ENCODE measurements at places on chromosomes 11 and 22. TPM values are rescaled to one million over a fixed set of nuclear protein-coding genes. Genes with fewer than 3 reads are reported as not detected.

- no peak overlapping the region for H3K27ac ChIP-seq
- H3K4me1 ChIP-seq = no peaks in the 10 kb centered on the region
- H3K27me3 ChIP-seq = no peaks in the 10 kb centered on the region
These were observed 39.2 kb upstream of the HMGXB4 start for GRCh38 chr22:35218079-35218478.

GRCh38 chr11:74466916-74467885 is at the start of gene KCNE3:
TSS of gene KCNE3 (minus strand) at chr11:74467549. CDS start at chr11:74457563, 9,986 bp downstream.
- DNase-seq = no peak
- H3K4me3 ChIP-seq = no peak within 1 kb of the TSS
- H3K4me1 ChIP-seq = no peaks in the 10 kb centered on the region
- H3K27me3 ChIP-seq = no peaks in the 10 kb centered on the region

DNA sequence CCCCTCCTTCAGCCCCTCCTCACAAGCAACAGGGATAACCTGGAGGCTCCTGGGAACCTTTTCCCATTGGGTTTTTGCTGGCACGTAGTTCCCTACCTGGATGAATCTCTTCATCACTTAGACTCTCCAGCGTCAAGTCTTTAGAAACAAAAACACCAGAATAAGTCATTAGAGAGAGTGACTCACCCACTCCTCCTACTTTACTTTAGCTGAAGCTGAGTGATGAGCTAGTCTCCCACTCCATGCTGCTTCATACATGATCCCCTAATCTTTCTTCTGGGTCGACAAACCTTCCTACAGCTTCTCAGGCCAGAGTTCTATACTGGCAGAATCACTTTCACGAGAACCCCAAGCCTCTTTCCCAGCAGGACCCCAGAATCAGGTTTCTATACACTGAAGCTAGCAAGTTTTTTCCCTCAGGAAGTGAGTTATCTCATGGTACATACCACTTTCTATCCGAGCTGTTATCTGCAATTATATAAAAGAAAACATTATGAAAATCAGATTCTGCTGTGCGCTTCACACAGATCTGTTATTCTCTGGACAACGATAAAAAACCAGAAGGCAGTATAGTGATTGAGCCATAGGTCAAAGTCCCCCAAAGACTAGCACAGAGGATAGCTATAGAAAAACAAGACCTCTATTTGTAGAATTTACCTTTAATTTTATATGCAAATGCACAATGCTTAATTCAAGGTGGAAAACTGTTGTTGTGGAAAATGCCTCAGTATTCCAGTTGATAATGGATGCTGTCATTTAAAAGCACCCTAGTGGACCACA is 18.7 kb downstream of the DRICH1 start:
- H3K27me3 ChIP-seq = no peaks in the 10 kb centered on the region
- no peaks in the 10 kb centered on the region for H3K4me1 ChIP-seq
- no peak for DNase-seq

DNA sequence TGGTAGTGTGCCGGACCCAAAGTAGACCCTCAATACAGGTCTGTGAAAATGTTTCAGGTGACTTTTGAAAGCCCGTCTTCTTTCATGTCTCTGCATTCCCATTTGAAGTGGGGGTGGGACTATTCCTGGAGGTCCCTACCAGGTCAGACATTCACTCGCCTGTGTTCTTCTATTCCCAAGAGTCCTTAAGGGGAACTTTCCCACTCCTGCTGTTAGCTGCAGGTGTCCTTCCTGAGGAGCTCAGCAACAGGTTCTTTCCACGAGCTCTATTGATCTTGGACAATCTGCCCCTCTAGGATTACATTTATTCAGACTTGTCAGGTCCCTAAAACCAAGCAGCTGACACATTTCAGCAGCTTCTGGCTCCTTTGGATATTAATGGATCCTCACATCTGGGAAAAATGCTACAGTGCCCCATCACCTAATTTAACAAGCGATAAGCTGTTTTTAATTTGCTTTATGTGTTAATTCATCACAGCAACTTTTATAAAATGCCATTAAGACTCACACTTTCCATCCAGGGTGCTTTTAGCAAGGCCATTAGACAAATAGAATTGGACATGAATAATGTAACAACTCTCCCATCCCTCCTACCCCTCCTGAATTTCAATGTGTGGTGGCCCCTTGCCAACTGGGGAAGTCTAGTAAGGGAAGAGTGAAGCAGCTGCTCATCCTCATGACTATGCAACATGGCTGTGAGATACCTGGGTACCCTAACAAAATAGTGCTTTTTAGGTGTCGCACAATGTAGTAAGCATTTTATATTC is 259.5 kb upstream of the CCDC90B start:
- H3K4me3 ChIP-seq = no peak overlapping the region
- no peaks in the 10 kb centered on the region for H3K4me1 ChIP-seq
- H3K27me3 ChIP-seq = no peaks in the 10 kb centered on the region
- H3K36me3 ChIP-seq = no peaks in the 10 kb centered on the region
- H3K27ac ChIP-seq = no peak overlapping the region

- no peak for DNase-seq
- H3K36me3 ChIP-seq = no peaks in the 10 kb centered on the region
- no peak overlapping the region for H3K27ac ChIP-seq
- no peak overlapping the region for H3K4me3 ChIP-seq
- no peaks in the 10 kb centered on the region for H3K27me3 ChIP-seq
These were observed 56.8 kb downstream of the GUCY1A2 start for GRCh38 chr11:106961518-106961917.

DNA sequence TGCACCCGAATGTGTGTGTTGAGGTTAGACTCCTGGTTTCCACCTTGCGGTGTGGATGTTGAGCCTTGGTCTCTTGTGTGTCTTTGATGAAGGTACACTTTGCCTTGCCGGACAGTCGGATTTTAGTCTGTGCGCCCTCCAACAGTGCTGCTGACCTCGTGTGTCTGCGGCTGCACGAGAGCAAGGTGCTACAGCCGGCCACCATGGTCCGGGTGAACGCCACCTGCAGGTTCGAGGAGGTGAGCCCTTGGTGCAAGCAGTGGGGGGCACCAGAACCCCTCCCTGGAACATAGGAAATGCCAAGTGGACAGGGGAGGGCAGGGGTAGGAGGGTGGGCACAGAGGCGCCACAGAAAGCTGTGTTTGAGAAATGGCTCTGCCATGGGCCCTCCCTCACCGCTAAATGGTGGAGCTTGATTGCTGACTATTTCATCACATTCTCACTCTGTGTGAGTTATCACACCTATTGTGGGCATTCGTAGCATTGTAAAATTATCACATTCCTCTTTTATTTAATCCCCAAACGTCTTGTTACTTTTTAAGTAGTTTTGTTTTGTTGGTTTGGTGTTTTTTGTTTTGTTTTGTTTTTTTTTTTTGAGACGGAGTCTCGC is 26.4 kb upstream of the PANX2 start:
- no peaks in the 10 kb centered on the region for H3K27me3 ChIP-seq
- no peaks in the 10 kb centered on the region for H3K36me3 ChIP-seq
- peaks cover 3% of the 10 kb centered on the region for H3K4me1 ChIP-seq
- H3K4me3 ChIP-seq = no peak overlapping the region

DNA sequence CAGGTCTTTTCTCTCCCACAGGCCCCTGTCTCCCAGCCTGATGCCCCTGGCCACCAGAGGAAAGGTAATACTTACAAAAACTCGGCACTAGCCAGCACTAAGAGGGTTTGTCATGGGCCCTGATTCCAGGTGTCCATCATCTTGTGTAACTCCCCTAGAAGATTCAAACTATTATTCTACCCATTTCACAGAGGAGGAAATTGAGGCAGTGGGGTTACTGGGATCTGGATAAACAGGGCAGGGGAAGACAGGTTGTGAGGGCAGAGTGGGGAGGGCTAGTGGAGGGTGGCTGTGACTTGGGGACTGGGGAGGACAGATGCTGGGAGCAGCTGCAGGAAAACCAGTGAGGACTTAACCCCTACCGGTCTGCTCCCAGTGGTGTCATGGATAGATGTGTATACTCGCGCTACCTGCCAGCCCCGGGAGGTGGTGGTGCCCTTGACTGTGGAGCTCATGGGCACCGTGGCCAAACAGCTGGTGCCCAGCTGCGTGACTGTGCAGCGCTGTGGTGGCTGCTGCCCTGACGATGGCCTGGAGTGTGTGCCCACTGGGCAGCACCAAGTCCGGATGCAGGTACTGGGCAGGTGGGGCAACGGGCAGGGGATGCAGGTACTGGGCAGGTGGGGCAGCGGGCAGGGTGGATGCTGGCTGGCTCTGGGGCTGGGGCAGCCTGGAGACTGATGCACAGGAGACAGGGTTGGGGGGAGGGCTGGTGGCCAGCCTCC is 1.2 kb downstream of the VEGFB start:
- H3K27me3 ChIP-seq = no peaks in the 10 kb centered on the region
- peaks cover 36% of the 10 kb centered on the region for H3K4me1 ChIP-seq
- peak overlapping the region; percentile 63 for H3K4me3 ChIP-seq
- H3K27ac ChIP-seq = peak overlapping the region; percentile 65
- no peak for DNase-seq

DNA sequence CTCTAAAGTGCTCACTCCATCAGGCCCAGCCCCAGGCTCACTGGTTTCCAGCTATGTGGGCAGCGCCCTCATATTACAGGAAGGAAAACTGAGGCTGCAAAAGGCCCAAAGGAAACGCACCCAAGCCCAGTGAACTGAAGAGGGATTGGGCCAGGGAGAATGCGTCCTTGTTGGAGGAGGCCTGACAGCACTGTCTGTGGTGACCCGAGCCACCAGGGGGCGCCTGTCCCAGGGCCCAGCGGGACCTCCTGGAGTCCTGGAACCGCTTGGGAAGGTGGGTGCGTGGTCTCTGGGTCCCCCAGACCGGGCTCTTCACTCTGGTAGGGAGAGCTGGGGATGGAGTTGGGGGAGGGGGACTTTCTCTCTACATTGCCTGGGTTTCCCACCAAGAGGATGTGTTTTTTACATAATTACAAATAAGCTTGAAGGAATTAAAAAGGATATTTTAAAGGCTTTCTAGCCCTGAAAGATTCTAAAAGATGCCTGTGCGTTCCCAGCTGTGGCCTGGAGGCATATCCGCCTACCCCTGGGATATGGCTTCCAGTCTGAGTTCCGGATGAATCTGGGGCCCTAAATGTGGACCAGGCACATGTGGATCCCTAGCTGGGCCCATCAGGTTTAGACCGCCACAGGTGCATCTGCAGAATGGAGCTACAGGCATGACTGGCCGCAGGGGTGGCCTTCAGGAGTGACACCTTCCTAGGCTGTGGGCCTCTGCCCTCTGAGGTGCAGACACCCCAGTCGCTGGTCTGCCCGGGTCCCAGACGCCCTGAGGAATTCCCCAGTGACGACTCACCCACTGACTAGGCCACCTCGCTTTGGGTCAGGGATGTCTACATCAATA is 4.2 kb downstream of the SPI1 start:
- peaks cover 46% of the 10 kb centered on the region for H3K4me1 ChIP-seq
- H3K27ac ChIP-seq = peak overlapping the region; percentile 68
- peak; percentile 83 for DNase-seq
- no peak overlapping the region for H3K4me3 ChIP-seq

- DNase-seq = peak; percentile 90
- H3K4me3 ChIP-seq = no peak overlapping the region
- H3K27me3 ChIP-seq = no peaks in the 10 kb centered on the region
- peak overlapping the region; percentile 76 for H3K27ac ChIP-seq
These were observed 23.7 kb upstream of the BID start for GRCh38 chr22:17797721-17798559.

Gene P2RY2
- polyA plus RNA-seq = 0.13 TPM

Gene MPPED2
- polyA plus RNA-seq = 0.91 TPM

Gene BCO2
- polyA plus RNA-seq = 1.8 TPM
